ENCODE measurements at places on chromosomes 16 and 17.

DNA sequence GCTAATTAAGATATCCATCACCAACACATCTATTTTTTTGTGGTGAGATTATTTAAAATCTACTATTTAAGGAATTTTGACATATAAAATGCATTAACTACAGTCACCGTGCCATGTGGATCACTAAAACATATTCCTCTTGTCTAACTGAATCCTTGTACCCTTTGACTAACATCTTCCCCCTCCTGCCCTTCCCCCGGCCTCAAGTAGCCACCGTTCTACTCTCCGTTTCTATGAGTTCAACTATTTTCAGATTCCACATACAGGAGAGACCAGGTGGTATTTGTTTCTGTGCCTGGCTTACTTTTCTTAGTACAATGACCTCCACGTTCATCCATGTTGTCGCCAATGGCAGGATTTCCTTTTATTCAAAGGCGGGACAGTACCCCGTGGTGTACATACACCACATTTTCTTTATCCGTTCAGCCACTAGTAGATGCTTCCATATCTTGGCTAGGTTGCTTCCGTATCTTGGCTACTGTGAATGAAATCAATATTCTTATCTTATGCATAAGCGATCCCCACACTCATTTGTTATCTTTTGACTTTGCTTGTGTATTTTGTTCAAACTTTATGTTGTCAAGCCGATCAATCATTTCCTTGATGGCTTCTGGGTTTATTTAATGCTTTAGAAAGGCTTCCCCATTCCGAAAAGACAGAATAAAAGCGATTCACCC, 134.7 kb downstream of the KCNJ12 start:
- DNase-seq: no peak

- DNase-seq: peak; percentile 10
These were observed 22.2 kb downstream of the TRPV3 start for GRCh38 chr17:3535253-3535995.

GRCh38 chr16:66923247-66923731, 2.0 kb downstream of the RRAD start:
- no peak for DNase-seq

DNA sequence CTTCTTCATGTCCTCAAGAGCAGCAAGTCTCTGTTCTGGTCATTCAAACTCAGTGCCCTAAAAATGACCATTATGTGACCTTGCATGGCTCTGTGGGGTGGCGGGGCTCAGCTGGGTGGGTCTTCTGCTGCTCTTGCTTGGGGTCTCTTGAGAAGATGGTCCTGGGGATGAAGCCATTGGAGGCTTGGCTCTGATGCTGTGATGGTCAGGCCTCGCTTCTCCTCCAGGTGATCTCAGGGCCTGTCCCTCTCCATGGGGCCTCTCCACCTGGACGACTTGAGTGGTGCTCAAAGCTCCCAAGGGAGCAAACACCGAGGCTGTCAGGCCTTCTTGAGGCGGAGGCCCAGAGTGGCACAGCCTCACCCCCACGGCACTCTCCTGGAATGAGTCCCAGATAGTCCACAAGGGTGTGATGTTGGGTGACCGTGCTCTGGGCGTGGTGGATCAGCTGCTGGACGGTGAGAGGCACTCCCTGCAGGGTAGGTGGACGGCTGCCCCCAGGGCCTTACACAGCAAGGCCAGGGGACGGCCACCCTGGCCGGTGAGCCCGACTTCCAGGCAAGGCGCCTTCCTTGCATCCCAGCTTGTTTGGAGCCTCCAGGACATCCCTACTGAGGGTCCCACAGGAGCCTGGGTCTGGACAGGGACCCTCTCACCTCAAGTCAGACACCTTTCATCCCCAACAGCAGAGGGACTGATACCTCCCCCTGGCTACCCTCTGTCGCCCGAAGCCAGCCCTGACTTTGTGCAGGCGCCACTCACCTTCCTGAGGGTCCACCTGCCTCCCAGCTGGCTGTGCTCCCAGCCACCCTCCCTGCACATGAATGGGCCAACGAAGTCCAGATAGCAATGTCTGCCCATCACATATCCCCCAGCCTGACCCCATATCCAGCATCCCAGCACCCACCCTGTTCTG, 48.7 kb downstream of the USP22 start:
- DNase-seq: no peak

- DNase-seq: no peak
These were observed 28.1 kb downstream of the MYBBP1A start for GRCh38 chr17:4527134-4527533.

DNA sequence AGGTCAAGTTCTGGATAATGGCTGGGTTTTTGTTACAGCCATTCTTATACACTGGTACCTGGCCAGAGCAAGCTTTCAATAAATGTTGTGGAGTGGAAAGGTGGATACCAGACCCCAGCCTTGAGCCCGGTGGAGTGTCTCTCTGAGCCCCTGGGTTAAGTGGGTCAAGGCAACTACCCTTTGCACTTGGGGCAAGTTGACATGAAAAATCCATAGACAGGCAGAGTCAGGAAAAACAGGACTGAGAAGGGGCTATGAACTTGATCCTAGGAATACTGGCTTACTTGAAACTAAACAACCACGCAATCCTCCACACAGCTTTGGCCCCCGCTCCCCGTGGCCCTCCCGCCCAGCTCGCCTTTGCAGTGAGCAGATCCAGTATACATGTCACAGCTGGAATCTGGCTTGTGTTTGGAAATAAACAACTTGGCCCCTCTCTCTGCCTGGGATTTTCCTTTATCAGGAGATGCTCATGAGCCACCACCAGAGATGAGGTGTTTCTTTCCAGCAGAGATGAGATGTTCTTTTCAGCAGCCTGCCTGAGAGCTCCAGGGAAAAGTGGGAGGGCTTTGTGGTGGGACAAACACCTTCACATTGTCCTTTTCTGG, 65.9 kb downstream of the KSR1 start:
- DNase-seq: no peak

DNA sequence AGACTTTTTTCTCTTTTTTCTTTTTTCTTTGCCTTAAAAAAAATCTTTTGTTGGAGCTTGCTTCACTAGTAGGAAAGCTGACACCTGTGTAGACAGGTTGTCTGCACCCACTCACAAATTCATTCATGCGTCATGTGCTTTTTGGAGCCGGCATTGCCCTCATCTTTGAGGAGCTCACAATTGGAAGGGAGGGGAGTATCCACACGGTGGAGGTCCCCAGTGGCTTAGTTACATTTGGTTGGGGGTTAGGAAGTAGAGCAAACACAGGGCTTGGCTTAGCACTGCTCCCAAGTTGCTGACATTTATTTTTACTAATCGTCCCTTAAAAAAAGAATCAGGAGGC, 18.7 kb upstream of the MEIOB start:
- DNase-seq: no peak

DNA sequence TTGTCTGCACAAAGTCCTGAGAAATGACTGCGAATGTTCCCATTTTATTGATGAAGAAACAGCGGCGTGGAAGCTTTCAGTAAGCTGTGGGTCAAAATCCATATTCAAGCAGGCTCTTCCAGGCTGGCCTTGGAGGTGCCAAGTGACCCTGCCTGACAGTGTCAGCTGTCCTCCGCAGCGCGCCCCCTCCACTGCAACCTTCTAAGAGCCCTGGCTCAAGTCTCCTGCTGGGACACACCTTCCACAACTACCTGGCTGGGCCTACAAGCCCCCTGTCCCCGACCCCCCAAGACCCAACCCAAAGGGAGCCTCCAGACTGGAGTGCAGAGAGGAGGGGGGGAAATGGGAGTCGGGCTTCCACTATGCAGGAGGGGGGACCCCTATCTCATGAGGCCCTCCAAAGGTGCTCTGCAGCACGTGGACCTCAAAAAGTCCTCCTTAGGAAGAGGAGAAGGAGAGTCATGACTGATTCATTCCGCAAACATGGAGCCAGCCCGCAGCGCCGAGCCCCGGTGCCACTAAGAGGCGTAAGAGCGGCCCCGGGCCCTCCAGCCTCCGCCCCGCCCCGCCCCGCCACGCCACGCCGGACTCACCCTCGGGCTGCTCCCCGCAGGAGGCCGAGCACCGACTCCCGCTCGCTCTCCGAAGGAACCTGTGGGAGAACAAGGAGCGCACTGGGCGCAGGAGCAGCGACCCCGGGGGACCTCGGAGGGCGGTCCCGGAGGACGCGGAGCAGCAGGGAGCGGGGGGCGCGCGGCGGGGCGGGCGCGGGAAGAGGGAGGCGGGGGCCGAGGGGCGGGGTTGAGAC, 574 bp downstream of the MPP3 start:
- DNase-seq: no peak

GRCh38 chr16:4529085-4530060, 9.2 kb downstream of the CDIP1 start:
- no peak for DNase-seq

DNA sequence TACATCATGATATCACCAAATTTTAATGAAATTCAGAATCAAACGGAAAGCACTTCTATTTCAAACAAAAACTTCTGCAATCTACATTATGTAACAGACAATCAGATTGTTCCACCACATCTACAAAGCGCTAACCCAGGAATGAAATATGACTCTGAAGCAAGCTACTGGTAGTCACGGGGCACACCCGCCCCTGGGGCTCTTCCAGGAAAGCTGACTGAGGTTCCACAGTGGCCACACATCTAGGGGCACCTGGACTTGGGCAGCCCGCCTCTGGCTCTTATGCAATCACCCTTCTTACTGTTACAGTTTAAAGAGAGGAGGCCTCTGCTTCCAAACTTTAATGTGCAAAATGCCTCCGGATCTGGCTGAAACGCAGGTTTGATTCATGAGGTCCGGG, 27.5 kb downstream of the ZCCHC14 start:
- DNase-seq: no peak

DNA sequence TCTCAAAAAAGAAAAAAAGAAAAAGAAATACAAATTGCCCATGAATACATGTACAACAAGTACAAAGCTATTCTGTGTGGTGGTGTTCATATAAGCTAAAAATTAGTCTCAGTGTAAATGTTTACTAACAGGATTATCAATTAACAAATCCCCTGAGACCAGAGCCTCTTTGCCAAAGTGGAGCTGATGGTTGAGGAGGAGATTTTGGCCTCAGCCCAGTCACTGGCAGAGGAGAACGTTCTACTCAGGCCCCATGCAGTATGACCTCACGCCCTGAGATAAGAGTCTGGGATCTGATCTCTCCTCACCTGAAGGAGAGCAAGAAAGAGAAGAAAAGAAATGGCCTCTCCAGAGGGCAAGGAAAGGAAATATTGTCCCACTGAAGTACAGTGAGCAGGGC, 35.5 kb upstream of the NOL11 start:
- DNase-seq: no peak

DNA sequence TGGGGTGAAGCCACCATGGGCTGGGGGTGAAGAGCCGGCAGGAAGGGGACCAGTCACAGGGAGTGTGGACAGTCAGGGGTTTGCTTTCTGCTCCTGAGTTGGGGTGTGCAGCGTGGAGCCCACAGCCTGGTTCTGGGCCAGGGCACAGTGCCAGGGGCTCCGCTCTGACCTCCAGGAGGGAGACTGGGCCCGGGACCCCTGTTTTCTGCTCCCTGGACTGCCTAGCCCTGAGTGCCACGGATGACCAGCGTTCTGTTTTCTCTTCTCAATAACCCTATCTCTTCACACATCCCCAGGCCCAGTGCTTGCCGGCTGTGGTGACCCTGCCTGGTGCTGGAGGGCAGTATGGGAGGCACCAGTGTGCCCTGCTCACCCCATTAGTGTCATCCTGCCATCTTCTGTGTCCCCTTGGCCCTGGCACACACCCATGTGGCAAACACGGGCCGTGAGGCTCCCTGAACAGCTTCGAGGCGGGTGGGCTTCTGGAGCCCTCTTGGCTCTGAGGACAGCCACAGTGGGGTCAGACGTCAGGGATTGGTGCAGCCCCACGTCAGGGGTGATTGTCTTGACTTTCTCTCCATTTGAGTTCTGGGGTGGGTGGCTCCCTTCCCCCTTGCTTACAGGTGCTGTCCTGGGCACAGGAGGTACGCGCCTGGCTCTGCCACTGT, 1.1 kb downstream of the CEMP1 start:
- no peak for DNase-seq

DNA sequence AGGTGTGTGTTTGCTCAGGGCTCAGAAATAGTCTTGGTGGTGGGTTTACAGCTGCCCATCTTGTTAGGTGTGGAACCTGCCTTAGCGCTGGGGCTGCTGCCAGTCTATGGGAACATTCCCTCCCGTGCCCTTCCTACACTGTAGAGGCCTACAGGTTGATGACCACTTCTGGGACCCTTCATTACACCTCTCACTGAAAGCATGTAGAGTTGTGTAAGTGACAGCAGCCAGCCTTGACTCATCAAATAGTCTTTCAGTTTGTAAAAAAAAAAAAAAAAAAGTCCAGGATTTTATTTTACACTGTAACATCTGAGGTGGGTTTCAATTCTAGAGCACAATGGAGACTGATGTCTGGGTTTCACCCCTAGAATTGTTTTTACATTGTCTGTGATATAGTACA, 193.9 kb downstream of the SPECC1 start:
- DNase-seq: no peak

DNA sequence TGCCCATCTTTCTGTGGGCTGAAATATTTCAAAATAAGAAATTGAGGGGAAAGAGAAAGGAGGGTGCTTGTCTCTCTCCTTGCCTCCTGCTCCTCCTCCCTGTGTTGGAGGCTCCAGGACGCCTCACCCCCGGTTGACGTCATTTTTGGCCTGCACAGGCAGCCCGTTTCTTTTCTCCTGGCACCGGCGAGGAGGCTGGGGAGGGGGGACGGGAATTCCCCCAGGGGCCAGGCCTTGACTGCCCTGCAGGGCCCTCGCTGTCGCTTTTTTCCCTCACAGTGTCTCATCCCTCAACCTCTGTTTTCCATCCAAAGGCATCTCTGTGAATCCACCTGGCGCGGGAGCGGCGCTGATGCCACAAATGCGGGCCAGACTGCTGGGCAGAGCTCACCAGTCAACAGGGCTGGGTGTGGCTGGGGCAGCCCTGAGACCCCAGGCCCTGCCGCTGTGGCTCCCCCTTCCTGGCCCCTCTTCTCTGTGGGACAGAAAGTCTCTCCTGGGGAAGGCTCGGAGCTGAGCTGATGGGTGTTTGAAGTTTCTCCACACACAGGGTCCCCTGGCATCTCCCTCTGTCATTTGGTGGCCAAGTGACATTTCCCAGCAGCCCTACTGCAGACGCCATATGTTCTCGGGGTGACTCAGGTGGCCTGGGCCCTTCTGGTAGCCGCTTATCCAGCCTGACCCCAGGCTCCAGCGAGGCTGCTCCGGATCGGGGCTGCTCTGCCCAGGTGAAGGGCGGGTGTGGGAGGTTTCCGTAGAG, 16.0 kb downstream of the CENPX start:
- no peak for DNase-seq

DNA sequence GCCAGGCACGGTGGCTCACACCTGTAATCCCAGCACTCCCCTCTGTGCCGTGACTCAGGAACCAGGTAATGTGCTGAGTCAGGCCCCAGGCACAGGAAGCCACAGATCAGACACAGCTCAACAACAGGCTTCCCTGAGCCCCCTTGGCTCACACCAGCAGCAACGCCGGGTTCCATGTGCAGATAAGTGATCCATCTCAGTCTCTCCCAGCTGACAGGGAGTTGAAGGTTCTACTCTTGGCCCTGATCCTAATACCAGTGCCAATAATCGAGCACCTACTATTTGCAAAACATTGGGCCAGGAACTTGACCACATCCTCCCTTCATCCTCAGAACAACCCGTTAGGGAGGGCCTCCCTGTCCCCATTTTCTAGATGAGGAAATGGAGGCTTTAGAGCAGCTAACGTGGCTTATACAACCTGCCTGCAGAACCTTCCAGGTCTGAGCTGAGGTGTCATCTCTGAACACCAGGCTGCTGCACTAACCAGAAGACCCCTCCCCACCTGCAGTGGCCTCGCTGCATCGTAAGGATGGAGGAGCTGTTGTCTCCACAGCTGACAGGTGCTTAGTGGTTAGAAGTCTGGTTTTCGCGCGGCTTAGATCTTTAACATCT, 64.8 kb upstream of the AMZ2 start:
- DNase-seq: peak; percentile 49

All from stimulated activated CD8-positive, alpha-beta memory T cell treated with anti-CD3 and anti-CD28 coated beads, Interleukin-15, amount 100 ng/mL, for 4 hours (primary cell).